Myometrial cell (primary cell): ENCODE measurements at places on chromosomes 16 and 17. TPM values are rescaled to one million over a fixed set of nuclear protein-coding genes. Genes with fewer than 3 reads are reported as not detected.

SPNS2 gene
- 0.18 TPM in 1 of 2 replicates, not detected in the other for total RNA-seq

RAI1 gene
- 10.4 and 10.5 TPM in 2 replicates for total RNA-seq

SLFN11 gene
- total RNA-seq, result 65.2 and 93.8 TPM in 2 replicates

ACSM3 gene
- total RNA-seq, result 0.86 and 3.2 TPM in 2 replicates

SPATA2L gene
- total RNA-seq, result 9.9 and 19.3 TPM in 2 replicates

TAT gene
- total RNA-seq, result not detected in 2 replicates

TMEM204 gene
- 28.5 and 39.8 TPM in 2 replicates for total RNA-seq

CALCOCO2 gene
- total RNA-seq, result 48.9 and 54.5 TPM in 2 replicates
